H9 (cell line): ENCODE measurements at places on chromosomes 4 and X. TPM values are rescaled to one million over a fixed set of nuclear protein-coding genes. Genes with fewer than 3 reads are reported as not detected.

DUX4 gene
- not detected in 2 replicates for total RNA-seq

SLC9B2 gene
- 6.8 and 7.3 TPM in 2 replicates for total RNA-seq

ARHGEF38 gene
- not detected in 2 replicates for total RNA-seq

DNA sequence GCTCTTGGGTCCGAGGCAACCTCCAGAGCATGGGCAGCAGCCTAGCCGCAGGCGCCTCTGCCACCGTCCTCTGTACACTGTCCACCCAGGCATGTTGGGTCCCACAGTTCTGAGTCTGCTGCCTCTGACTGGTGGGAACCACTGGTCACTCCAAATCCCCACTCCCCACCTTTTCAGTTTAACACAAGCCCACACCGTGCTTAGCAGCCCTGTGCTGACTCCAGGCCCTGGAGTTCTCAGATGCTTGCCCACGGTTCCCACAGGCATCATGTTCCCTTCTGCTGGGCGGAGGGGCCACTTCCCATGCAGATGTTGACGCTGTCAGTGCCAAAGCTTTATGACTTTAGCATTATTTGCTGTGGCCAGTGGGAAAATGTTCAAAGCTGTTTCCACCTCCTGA lies 104.5 kb downstream of the SCD5 start:
- no peak for DNase-seq

DNA sequence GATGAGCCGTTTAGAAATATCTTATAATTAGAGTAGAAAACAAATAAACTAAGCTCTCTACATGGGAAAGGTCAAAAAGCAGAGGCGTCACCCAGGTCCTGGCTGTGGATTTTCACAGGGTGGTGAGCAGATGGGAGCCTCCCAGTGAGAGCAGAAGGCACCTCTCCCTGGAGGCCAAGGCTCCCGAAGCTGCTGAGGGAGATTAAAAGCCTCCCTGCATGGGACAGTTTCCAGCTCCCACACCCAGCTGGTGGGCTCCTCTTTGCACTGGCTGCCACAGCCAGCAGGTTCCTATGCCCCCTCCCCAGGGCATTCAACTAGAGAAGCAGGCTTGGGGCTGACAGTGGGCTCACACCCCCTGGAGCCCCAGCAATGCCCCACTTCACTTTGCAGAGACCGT lies 55.2 kb upstream of the TBC1D9 start:
- DNase-seq = no peak

GRCh38 chr4:187218705-187219245 lies 495.1 kb upstream of the FAT1 start:
- no peak for DNase-seq

GRCh38 chr4:146182443-146182842 lies 6.9 kb downstream of the LSM6 start:
- DNase-seq = no peak

- no peak for DNase-seq
Measured at GRCh38 chr4:8274765-8275547, 5.4 kb downstream of the HTRA3 start.

- DNase-seq = no peak
Measured at GRCh38 chrX:72053508-72053907, 78.2 kb downstream of the RTL5 start.

DNA sequence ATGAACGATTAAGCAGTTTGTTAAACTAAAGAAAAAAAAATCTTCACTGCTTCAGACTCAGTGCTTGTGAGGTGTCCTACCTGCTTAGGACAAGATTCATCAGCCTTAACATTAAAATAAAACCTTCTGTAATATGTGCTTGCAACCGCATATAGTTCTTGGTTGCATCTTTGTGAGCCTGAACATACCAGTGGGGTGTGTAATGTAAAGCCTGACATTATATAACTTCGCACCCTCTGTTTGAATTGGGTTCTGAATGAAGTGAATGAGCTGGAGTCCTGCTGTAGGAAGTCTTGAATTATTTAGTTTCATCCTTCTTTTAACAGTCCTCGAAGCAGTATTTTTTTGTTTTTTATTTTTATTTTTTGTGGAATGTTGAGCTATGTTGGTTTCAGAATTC lies 3.1 kb downstream of the KDM6A start:
- no peak for DNase-seq
